Substantia nigra (tissue), 51 donors: ENCODE measurements at places on chromosomes 5 and 9.

DNA sequence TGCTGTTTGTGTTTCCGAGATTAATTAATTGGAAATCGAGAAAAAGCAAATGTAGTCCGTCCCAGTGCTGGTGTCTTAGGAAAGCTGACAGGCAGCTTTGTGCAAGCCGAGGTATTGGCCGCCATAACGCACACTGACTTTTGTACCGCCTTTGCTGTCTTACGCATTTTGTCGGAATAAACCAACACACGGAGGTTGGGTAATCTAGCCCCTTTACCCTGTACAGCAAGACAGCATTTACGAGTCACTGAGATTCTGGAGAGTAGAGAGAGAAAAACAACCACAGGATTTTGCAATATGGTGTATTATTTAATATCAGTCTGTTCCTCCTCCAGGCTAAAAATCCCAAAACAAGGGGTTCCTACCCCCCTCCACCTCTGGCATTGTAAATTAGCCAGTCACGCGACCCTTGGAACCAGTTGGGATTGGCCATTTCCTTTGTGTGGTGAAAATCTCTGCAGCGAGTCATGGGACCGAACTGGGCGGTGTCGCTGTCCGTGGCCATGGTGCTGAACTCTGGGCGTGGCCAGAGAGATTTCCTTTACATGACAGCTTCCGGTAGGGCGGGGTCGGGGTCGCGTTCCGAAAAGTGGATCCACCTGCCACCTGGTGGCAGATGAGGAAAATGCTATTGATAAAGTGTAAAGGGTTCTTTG, 10.3 kb upstream of the PCDHB1 start:
- peak; percentile 93 for DNase-seq

- no peak for DNase-seq
Observed at GRCh38 chr5:33488558-33489355, 48.0 kb downstream of the TARS1 start.

DNA sequence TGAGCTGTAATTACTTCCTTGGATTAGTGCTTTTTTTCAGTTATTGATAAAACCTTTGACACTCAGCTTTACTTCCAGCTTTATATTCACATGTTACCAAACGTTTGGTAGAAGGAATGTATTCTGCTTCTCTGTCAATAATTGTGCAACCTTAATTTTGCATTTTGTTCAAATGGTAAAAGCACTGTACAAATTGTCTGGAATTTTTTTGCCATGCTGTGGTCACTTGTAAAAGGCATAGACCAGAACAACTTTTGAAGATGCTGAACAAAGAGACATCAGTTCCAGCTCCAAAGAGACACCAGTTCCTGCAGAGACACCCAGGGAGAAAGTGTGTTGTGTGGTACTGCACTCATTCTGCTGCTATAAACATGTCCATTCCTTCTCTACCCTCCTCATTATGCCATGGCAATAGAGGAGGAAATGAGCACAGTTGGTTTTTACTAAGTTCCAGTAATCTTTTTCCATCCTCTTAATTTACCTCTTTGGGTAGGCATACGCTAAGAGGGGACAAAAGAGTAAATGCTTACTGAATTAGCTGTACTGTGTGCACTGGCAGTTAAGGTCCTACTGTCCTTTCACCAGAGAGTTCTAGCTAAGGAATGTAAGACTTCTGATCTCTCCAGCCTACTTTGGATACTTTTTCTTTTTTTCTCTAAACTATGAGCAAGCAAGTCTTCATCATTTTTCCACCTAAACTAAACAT, 387.4 kb downstream of the FGF10 start:
- DNase-seq: no peak

- no peak for DNase-seq
Observed at GRCh38 chr5:154189256-154189818, 1.2 kb upstream of the GALNT10 start.

- no peak for DNase-seq
Observed at GRCh38 chr5:83011985-83012384, 65.2 kb downstream of the TMEM167A start.

- DNase-seq: no peak
Observed at GRCh38 chr9:114397219-114397847, 9.6 kb upstream of the AKNA start.

DNA sequence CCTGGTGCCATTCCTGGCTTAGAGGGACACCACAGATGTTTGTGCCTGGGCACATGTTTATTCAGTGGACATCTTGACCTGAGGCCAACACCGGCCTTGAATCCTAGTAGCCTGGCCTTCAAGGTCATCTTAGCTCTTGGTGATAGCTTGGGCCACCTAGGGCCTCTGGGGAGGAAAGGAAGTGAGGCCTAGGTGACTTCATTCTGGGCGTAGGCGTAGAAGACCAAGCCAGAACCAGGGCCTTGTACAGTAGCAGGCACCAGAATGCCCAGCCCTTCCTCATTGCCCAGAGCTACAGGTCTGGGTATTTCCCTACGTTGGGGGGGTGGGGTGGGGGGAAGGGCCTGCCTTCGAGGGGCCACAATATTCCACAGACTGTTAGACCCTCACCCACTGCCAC, 33.8 kb downstream of the WNK2 start:
- DNase-seq: no peak

DNA sequence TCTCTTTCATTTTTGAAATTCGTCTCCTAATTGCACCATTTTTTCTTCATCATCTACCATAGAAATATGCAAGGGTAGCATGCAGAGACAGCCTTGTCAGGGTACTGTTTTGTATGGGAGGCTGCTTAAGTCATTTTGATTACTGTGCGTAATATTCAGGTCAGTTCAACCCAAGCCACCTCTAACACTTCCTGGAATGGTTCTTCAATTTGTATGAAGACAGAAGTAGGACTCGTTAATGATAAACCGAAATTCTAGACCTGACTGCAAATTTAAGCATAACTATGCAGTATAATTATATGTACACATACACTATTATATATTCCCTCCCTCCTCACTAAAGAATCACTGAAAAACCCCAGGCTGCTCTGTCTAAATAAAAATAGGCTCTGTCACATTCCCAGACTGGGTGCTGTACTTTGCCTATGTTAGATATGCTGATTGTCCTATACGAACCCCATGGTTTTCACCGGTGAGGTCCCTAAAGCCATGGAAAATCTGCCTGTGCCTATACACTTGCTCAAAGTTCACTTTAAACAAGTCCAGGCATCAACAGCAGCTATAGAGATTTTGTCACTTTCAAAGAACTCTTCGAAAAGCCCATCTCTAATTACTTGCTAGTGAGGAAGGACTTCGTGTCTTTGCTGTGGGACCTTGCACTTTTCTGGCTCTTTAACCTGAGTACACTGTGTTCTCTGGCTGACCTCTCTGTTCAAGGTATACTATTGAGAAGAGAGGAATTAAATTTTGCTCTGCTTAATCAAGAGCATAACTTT, 352.1 kb upstream of the CD180 start:
- no peak for DNase-seq

GRCh38 chr5:169576181-169576598, 7.4 kb upstream of the SPDL1 start:
- DNase-seq: no peak

GRCh38 chr9:81414836-81415235, 274.5 kb downstream of the TLE1 start:
- no peak for DNase-seq
